ENCODE measurements at places on chromosomes 16 and 17.

- no peak for DNase-seq
These were observed 21.3 kb upstream of the MFSD6L start for GRCh38 chr17:8820311-8821010.

GRCh38 chr16:2009791-2010510, at the start of gene ZNF598:
ZNF598 (minus strand) TSS chr16:2009821.
- peak; percentile 95 for DNase-seq

- DNase-seq: no peak
These were observed 20.6 kb upstream of the CDH15 start for GRCh38 chr16:89150981-89151380.

- no peak for DNase-seq
These were observed 8.3 kb downstream of the TSPAN10 start for GRCh38 chr17:81644976-81645952.

DNA sequence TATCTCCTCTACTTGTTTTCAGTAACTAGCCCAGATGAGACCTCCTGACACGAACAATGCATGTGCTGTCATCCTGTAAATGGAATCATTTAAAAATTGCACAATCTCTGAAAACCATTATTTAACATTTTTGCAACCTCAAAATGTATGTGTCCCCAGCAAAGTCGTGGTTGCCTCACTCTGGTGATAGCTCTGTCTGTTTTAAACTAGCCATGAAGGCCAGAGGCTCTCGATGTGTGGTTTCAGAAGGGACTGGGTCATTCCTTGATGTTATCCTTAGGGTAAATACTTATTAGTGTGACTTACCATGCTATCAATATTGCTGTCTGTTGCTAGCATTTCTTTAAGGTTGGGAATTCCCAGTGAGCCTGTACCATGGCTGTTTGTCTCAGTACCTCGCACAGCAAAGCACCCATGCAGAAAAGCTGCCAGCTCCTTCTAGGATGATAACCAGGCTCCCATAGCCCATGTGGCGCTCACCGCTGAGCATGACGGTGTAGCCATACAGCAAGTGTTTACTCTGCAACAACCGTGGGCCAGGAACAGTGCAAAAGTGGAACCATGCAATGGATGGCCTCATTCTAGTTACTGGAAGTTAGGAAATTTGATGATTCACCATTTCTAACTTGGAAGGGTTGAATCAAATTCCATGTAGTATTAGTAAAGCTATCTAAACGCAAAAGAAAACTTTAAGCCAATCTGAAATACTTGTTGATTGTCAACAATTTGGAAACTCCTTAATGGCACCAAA, 2.9 kb upstream of the PGS1 start:
- peak; percentile 97 for DNase-seq

GRCh38 chr17:9173386-9173983, 152.2 kb downstream of the NTN1 start:
- no peak for DNase-seq

- no peak for DNase-seq
These were observed 394.1 kb upstream of the TNRC6C start for GRCh38 chr17:77564278-77564920.

DNA sequence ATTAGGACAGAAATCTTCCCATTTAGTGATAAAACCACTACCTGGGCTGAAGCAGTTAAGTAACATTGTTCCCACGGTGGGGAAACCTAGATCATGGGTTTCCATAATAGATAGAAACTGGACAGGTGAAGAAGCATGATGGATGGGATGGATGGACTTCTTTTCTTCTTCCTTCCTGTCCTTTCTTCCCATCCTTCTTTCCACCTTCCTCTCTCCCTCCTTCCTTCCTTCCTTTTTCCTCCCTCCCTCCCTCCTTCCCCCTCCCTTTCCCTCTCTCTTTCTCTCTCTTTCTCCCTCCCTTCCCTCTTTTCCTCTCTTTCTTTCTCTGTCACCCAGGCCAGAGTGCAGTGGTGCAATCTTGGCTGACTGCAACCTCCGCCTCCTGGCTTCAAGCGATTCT, 3.1 kb downstream of the PSMC3IP start:
- no peak for DNase-seq

GRCh38 chr16:78184238-78185183, 85.1 kb downstream of the WWOX start:
- no peak for DNase-seq

DNA sequence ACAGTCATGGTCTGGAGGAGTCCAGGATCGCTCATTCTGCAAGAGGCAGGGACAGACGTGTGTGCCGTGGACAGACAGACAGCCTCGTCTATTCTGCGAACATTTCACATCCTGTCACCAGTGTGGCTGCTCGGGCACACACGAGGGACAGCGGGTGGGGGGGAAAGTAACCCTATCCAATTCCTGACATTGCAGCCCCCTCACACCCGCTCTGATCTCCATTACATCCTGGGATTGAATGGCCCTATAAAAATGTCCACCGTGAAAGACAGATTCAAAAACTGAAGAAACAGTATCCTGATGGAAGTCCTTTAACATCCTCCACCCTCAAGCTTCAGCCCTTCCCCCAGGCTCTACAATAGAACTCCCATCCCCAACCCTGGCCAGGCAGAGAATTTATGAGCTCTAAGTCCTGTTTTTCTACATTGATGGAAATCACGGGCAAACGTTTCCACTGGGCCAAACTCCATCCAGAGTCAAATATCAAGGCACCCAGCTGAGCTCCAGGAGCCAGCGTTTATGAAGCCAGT, 39.4 kb downstream of the HS3ST3A1 start:
- no peak for DNase-seq

GRCh38 chr17:34151102-34151501, 104.0 kb upstream of the CCL2 start:
- no peak for DNase-seq

- peak; percentile 66 for DNase-seq
These were observed 21.5 kb downstream of the GPR179 start for GRCh38 chr17:38322156-38322779.
